HepG2 (cell line): ENCODE measurements at places on chromosomes 12 and 14. TPM values are rescaled to one million over a fixed set of nuclear protein-coding genes. Genes with fewer than 3 reads are reported as not detected.

DNA sequence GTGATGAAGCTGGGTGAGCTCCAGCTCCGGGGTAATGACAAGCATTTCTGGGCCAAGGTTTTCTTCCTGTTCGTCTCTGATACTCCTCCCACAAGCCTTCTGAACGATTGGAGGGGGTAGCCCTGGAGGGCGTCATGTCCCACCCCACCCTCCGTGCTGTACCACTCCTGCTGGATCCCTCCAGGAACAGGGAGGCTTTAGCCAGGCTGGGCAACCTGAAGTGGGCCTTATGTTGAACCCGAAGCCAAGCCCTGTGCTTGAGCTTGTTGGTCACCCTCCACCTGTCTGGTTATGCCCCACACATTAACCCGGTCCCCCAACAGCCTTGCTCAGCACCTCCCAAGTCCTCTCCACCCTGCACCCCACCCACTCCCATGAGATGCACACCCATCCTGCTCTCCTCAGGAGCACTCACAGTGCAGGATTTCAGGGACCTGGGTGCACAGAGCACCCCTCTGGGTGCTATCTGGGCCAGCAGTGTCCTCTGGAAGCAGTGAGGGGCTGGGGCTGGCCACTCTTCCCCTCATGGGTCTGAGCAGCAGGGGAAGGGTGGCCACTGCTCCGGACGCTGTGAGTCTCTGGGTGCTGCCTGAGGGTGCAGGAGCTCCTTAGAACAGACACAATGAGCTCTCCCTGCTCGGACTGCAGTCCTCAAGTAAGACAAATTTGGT is 6.8 kb upstream of the KRT83 start:
- H3K27me3 ChIP-seq: peaks cover 5% of the 10 kb centered on the region; the same call in 1 of the 3 replicates
- H3K36me3 ChIP-seq: no peaks in the 10 kb centered on the region
- no peak overlapping the region for H3K27ac ChIP-seq
- DNase-seq: no peak
- no peaks in the 10 kb centered on the region for H3K4me1 ChIP-seq

DNA sequence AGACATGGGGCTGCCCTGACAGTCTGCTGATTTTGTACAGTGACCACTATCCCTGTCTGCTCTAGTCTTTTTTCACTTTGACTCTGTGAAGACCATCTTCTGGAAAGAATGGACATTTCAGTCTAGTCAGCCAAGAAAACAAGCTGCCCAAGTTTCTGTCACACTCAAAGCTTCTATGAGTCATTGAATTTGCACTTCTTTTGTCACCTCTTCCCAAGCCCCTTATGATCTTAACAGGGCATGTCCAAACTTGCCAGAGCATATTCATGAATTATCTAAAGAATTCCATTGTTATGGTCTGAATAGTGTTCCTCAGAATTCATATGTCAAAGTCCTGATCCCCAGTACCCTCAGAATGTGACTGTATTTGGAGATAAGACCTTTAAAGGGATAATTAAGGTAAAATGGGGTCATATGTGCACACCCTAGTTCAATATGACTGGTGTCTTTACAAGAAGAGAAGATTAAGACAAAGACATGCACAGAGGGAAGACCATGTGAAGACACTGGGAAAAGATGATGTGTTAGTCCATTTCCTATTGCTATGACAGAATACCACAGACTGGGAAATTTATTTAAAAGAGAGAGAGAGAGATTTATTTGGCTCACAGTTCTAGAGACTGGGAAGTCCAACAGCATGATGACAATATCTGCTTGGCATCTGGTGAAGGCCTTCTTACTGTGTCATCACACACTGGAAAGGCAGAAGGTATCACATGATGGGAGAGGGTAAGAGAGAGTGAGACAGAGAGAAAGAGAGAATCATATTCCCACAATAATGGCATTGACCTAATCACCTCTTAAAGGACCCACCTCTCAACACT is 242.6 kb downstream of the BTG1 start:
- no peaks in the 10 kb centered on the region for H3K36me3 ChIP-seq
- H3K27ac ChIP-seq: no peak overlapping the region
- H3K4me1 ChIP-seq: no peaks in the 10 kb centered on the region
- no peak overlapping the region for H3K4me3 ChIP-seq

GRCh38 chr12:8127138-8127537 is 3.7 kb downstream of the CLEC4A start:
- no peaks in the 10 kb centered on the region; the same call in 1 of the 2 replicates for H3K27me3 ChIP-seq
- H3K4me3 ChIP-seq: no peak overlapping the region
- H3K4me1 ChIP-seq: no peaks in the 10 kb centered on the region
- DNase-seq: no peak

DNA sequence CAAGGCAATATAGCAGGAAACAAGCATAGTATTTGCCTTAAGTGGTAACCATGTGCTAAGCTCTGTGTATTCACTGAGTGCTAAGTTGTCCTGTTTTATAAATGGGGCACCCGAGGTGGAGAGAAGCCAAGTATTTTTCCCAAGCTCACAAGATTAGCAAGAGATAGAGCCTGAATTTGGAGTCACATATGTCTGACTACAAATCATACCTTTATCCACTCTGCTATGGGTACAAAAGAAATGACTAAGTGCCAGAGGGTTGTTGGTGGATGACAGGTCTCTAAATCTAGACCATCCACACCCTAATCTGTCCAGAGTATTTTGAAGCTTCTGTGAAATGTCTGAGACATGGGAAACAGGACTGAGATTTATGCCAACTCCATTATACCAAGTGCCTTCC is 182.1 kb upstream of the SEL1L start:
- DNase-seq: no peak
- H3K36me3 ChIP-seq: no peaks in the 10 kb centered on the region
- H3K4me1 ChIP-seq: no peaks in the 10 kb centered on the region
- H3K27ac ChIP-seq: no peak overlapping the region
- no peaks in the 10 kb centered on the region for H3K27me3 ChIP-seq

DNA sequence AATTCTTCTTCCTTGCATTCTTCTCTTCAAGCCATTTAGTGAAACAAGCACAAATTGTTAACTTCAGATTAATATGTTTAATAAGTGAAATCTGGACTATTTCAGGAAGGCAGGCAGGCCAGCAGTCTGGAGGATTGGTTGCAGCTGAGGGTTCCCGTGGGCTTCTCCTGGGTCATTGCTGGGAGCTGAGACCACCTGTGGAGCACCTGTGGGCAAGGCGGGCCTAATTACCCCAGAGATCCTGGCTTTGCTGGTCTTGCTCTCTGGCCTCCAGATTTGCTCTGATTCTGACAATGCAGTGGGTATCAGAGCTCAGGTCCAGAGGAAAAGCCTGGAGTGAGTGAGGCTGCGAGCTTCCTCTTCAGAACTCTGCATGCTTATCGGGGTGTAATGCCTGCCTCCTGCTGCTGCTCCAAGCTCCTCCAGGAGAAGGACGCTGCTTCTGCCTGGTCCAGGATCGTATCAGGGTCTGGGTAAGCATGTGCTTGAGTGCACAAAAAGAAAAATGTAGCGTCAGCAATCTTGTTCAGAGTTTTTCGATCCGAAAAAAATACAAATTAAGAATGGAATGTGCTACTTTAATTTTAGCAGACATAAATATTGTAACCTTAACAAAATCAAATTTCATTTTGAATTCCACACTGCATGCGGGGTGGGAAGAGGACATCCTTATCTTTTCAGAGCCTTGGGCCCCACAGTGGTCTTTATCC is 93.8 kb downstream of the TMEM30B start:
- H3K27me3 ChIP-seq: peaks cover 4% of the 10 kb centered on the region; the same call in 1 of the 3 replicates
- no peaks in the 10 kb centered on the region for H3K36me3 ChIP-seq
- no peak overlapping the region for H3K27ac ChIP-seq
- DNase-seq: no peak
- H3K4me1 ChIP-seq: peaks cover 32% of the 10 kb centered on the region

DNA sequence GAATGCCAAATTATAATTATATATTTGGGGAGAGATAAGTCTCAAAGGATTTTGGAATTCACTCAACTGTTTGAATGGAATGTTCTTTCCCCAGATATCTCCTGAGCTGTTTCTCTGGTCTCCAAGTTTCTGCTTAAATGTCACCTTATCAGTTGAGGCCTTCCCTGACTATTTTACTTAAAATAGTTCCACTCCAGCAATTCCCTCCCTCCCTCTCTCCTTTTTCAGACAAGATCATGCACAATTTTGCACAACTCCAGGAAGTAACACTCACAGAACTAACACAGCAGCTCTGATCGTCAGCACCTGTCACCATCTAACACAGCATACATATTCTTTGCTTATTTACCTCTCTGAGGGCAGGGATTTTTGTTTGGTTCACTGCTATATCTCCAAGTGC is 12.5 kb downstream of the BTG1 start:
- DNase-seq: no peak
- H3K27me3 ChIP-seq: no peaks in the 10 kb centered on the region
- no peak overlapping the region for H3K4me3 ChIP-seq
- no peak overlapping the region for H3K27ac ChIP-seq
- H3K4me1 ChIP-seq: peaks cover 24% of the 10 kb centered on the region

Gene BRAP
- total RNA-seq: 15.4 and 18.3 TPM in 2 replicates

GRCh38 chr12:53160673-53161072 is 19.8 kb upstream of the ZNF740 start:
- H3K36me3 ChIP-seq: no peaks in the 10 kb centered on the region
- no peaks in the 10 kb centered on the region for H3K27me3 ChIP-seq
- H3K27ac ChIP-seq: peak overlapping the region; percentile 53
- DNase-seq: no peak
